ENCODE measurements at places on chromosomes 1 and 21.

DNA sequence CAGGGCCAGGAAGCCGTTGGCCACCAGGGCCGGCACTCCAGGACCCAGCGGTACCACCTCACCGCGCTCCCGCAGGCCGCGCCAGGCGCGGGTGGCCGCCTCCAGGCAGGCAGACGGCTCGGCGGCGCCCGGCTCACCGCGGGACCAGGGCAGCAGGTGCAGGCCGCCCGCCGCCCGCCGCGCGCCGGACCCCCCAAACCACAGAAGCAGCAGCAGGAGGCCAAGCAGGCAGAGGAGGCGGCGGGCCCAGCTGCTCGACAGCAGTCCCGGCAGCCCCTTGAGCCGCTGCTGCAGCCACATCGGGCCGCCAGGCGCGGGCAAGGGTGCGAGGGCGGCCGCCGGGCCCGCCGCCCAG lies 312 bp downstream of the KIAA2013 start:
- no peak for DNase-seq

DNA sequence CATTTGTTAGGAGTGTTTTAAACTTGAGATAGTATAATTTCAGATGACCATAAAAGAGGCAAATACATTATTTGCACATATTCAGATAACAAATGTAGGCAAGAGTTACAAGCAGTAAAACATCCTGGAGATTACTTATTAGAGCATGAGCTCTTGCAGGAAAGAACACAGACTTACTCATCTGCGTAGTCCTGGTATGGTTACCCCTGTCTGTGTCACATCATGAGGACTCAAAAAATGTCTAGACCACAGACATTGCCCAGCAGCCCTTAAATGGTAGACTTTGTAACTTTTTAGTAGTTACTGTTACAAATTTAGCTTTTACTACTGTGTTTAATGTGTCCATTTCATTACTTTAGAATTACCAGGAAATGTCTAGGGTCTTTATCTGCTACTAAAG lies 12.8 kb downstream of the CACHD1 start:
- no peak for DNase-seq

- no peak for DNase-seq
Measured at GRCh38 chr1:160129046-160129445, 13.5 kb downstream of the ATP1A2 start.

DNA sequence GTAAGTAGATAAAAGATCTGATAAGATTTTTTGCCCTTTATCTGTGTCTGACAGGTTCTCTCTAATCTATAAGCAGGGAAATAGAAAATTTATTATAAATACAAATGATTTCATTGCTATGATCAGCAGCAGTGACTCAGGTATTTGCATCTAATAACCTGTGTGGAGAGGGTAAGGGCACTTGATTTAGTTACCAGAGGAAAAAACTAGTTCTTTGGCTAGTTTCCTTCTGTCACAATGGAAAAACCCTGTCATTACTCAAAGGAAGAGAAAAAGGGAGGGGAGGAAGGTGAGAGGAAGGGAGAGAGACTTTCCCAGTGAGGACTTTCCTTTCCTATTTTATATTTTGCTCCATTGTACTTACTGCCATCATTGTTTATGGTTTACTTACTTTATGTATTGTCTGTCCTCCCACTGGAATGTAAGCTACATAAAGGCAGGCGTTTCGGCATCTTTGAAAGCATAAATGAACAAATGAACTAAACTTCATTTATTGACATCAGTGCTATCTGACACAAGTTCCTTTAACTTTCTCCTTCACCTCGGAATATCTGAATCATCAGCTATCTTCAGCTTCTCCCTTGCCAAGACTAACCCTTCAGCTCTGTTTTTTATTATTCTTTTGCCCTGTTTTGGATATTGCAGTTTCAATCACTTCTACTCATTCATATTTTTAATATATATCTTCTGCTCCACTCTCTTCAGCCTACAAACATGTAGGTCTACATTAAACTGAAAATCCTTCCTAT lies 34.9 kb downstream of the WDR3 start:
- DNase-seq = no peak

Measured in esophagus squamous epithelium (tissue), 5 donors.